DMS153 (cell line): ENCODE measurements at places on chromosomes 16 and 17.

DNA sequence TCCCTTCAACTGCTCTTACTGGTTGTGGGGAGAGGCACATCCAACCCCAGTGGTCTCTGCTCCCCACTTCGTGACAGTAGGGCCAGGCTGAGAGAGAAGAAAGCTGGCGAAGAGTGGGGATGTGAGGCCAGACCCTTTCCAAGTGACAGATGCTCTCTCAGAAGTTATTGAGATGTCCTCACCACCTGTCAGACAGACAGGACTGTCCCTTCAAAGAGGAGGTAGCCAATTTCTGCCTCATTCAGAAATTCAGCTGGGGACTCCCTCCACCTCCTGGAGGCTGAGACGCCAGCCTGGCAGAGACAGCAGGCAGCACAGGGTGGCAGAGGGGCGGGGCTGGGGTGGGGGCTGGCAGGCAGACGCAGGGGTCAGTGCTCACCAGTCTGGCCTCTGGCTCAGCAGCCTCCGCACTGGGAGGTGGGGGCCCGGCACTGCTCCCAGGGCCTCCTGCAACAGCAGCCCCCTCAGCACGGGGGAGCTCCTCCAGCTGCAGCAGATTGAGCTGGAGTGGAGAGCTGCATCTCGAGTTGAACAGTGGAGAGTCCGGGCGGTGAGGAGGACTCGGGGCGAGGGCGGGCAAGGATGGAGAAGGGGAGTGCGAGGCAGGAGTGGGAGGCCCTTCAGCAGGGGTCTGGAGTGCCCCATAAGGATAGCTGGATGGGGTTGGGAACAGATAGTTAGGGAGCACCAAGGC is 9.2 kb downstream of the PER1 start:
- DNase-seq: no peak

GRCh38 chr17:71922439-71922838 is 198.4 kb upstream of the SOX9 start:
- DNase-seq: peak; percentile 57

DNA sequence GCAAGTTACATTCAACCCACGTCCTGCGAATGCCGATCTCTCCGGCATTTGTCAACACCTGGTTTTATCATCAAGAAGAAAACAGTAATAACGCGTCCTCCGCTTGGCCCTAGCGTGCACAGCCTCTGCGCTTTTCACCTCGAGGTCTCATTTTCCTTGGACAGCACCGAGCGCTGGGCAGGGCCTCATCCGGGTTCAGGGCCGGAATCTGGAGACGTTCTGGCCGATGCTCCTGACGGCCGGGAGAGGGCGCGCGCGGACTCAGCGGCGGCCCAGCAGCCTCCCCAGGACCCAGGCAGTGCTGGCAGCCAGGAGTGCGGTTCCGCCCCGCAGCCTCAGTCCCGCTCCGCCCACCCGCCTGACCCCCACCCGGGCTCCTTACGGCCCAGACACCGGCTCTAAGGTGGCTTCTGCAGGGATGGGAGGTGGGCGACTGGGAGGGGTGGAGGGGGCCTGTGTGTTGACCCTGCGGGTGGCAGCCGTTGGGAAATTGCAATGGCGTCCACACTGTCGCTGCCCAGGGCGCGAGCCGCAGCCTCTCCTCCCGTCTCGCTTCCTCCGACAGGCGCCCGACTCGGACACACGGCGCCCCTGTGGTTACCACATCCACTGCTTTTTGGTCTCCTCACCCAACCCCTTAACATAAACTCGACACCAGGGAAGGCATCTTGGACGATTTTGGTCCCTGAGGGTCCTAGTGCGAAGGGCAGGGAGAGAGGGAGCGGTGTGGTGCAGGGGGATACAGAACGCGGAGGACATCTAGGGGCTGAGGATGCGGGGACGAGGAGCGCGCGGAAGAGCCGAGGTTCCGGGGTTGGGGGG is 7.4 kb upstream of the FLYWCH1 start:
- DNase-seq: peak; percentile 44

DNA sequence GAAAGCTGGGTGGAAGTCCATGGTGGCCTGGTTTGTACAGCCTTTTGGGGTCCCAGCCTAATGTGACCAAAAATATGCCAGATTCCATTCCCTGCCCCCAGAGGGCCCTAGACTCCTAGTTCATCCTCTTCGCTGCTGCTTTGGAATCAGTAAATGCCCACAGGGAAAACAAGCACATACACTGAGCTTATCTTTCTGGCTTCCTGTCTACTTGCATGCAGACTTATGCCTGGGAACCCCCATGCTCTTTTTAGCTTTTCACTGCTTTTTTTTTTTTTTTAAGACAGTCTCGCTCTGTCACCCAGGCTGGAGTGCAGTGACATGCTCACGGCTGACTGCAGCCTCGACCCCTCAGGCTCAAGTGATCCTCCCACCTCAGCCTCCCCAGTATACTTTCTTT is 6.2 kb upstream of the CD300LG start:
- DNase-seq: no peak

- DNase-seq: no peak
These were observed 542 bp downstream of the CBX4 start for GRCh38 chr17:79838522-79839274.

GRCh38 chr16:67282447-67282805 is 3.1 kb downstream of the PLEKHG4 start:
- DNase-seq: no peak

- DNase-seq: no peak
These were observed 116.8 kb downstream of the SKAP1 start for GRCh38 chr17:48313096-48313755.

DNA sequence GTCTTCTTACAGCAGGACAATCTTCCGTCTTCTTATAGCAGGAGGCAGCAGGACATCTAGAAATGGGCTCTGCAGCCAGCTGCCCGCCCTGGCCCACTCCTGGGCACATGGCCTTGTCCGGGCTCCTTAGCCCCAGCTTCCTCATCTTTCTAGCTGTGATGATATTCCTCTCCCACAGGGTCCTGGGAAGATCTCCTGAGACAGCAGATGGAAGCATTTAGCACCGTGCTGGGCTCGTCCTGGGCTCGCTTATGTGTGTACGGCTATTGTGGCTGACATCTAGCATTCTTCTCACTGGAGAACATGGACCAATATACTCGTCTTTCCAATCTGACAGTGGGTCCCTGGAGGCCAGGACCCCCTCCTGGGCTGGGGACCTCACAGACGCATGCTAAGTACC is 48.5 kb downstream of the TIMM22 start:
- DNase-seq: no peak

- no peak for DNase-seq
These were observed 16.3 kb downstream of the SLC13A5 start for GRCh38 chr17:6696906-6697305.

DNA sequence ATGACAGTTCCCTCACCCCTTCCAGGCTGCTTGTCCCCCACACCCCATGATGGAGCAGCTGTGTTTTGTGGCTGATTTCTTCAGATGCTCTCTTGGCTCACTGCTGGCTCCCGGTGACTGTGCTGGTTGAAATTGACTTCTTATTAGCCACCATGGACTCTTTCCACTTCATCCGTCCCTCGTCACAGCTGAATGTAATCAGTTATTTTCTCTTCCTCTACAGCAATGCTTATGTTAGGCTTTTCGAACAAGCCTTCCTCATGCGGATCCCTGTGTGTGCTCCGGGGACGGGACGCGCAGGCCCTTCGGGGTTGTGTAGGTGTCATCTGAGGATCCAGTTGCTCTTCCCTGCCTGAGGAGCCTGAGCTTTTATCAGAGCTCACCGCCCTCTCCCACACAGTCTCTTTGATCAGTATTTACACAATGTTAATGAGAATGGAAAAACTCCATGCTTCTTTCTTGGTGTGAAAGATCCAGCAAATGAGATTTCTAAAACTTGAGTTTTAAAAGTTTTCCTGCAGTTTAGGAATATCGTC is 87.5 kb downstream of the RPTOR start:
- DNase-seq: no peak

- DNase-seq: no peak
These were observed 18.2 kb downstream of the ASPSCR1 start for GRCh38 chr17:81995463-81996231.

GRCh38 chr17:7237761-7238419 is 1.4 kb downstream of the PHF23 start:
- DNase-seq: no peak

DNA sequence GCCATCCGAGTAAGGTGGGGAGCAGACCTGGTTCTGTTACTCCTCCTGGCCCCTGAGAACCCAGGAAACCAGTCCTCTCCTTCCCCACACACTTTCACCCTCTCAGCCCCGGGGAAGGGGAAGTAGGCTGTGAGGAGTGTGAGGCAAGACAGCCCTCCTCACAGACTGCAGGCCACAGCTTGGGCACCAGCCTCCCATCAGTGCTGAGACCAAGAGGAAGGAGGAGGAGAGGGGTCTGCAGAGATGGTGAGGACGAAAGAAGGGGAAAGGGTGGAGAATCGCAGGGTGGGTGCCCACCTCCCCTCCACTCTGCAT is 7.0 kb downstream of the G6PC3 start:
- DNase-seq: no peak

GRCh38 chr17:64687961-64688360 is 25.9 kb upstream of the SMURF2 start:
- no peak for DNase-seq

DNA sequence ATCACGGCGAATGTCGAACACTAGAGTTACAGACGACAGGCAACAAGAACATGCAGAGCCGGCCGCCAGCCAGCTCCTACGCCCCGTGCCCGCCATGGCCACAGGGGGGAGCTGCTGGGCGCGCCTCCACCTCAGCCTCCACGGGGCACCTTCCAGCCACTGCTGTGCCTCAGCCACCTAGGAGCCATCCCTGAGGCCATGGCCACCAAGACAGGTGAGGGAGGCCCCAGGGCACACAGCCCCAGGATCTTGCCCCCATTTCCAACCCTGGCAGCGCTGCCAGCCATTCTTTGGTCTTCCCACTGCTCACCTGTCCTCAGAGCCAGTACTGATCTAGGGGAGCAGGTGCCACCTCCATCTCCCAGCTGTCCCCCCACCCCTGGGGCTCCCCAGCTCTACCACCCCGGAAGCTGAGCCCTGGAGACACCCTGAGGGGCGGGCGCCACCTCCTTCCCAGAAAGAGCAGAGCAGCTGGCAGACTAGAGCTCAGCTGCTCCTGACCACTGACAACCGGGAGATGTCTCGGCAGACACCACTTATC is 11.8 kb downstream of the GNPTG start:
- DNase-seq: peak; percentile 24

- no peak for DNase-seq
These were observed 78.5 kb downstream of the MRC2 start for GRCh38 chr17:62705778-62706597.

DNA sequence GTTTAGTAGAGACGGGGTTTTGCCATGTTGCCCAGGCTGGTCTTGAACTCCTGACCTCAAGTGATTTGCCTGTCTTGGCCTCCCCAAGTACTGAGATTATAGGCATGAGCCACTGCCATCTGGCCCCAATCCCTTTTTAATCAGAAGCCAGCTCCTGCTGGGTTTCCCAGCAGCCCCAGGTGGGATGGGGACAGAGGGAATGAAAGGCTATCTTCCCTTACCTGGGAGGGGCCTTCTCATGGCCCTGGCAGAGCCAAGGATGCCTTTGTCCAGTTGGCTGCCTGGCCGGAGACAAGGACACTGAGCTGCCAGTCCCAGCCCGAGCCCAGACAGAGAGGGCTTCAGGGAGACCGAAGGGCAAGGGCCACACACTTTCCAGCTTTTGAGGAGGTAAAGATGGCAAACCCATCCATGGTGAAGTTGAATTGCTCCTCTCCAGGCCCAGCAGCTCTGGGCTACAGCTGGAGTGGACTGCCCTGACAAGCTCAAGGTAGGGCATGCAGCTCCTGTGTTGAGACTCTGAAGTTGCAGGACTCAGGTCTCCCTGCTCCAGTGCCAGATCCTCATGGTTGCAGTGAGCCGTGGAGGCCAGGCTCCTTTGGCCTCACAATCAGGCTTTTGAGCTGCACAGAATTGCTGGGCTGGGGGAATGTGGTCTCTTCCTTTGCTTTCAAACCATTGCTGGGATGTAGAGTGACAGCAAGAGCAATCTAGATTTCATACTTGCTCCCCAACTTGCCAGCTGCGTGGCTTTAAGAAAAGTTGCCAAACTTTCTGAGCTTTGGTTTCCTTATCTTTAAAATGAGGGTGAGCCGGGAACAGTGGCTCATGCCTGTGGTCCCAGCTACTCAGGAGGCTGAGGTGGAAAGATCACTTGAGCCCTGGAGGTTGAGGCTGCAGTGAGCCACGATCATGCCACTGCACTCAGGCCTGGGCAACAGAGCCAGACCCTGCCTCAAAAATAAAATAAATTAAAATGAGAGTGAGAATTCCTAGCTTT is 44.5 kb upstream of the IL34 start:
- DNase-seq: no peak

DNA sequence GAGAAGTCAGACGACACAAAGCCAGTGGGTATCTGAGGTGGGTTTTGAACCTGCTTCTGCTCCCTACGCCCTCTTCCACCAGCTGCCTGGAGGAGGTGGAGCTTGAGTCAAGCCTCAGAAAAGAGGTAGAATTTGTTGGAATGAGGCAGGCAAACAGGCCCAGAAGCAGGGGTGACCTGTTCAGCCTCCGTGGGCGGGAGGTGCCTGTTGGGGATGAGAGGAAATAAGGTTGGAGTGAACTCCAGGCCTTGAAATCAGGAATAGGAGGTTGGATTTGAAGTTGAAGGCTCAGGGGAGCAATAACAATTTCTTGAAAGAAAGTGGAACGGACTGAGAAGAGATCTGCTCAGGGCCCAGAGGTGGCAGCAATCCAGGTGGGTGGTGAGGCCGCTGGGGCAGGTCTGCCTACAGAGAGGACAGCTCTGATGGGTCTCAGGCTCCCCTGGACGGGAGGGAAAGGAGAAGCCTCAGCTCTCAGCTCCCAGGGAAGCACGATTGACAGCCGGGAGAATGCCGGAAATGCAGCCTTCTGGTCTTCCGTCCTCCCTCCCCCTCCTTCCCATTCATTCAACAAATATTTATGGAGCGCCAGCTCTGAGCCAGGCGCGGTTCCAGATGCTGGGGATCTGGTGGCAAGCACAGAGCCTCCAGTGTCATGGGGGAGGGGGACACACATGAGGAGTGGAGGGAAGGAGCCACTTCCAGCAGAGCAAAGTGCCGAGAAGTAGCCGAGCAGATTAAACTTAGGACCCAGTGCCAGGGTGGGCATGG is 61.9 kb upstream of the CIBAR2 start:
- DNase-seq: peak; percentile 47

DNA sequence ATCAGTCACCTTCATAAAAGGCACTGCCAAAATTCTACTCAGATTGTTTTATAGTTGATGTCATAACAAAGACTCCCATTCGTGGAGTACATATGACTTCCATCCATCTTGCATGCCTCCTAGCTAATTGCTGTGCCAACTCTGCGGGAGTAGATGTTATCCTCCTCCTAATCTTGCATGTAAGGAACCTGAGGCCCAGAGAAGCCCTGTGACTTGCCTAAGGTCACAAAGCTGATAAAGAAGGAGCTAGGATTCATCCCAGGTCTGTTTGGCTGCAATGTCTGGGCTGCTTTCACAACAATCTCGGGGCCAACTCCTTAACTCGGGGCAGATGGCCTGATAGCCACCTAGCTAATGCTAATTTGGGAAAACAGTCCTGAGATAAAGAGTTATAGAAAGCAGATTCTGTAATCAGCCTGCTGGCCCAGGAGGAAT is 87.3 kb downstream of the YPEL2 start:
- no peak for DNase-seq

GRCh38 chr16:77680496-77680895 is 41.8 kb upstream of the NUDT7 start:
- DNase-seq: no peak
